ENCODE measurements at places on chromosomes 1 and 21. TPM values are rescaled to one million over a fixed set of nuclear protein-coding genes. Genes with fewer than 3 reads are reported as not detected.

KRTAP10-7 gene
- not detected for total RNA-seq

DOP1B gene
- 31.0 TPM for total RNA-seq

MSH4 gene
- 0.26 TPM for total RNA-seq

C1orf116 gene
- total RNA-seq = 0.08 TPM

OR6K3 gene
- not detected for total RNA-seq

PRAMEF9 gene
- total RNA-seq = not detected

CADM3 gene
- total RNA-seq = 0.28 TPM

NR1I3 gene
- total RNA-seq = not detected

AADACL4 gene
- not detected for total RNA-seq

ERRFI1 gene
- total RNA-seq = 299 TPM

Measured in Panc1 (cell line).